ENCODE measurements at places on chromosomes 13 and 19.

DNA sequence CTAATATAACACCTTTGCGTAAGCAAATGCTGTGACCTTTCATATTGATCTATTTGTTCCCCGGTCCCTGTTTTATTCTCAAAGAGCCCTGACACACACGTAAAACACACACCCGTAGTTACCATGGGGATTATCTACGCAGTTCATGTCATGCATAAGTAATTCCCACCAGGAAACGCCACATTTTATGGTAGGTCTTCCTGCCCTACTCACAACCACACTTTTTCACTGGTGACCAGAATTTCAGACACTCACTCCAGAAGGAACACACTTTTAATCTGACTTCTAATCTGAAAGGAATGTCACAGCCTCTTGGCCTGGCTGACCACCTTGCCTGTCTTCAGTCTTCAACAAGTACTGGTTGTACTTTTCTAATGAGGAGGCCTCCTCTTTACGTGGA is 46.8 kb downstream of the SLC7A1 start:
- DNase-seq = no peak

- no peak for DNase-seq
Observed at GRCh38 chr19:27872370-27872769, 1340.6 kb downstream of the UQCRFS1 start.

GRCh38 chr13:39273953-39274738 is 235.9 kb downstream of the NHLRC3 start:
- no peak for DNase-seq

DNA sequence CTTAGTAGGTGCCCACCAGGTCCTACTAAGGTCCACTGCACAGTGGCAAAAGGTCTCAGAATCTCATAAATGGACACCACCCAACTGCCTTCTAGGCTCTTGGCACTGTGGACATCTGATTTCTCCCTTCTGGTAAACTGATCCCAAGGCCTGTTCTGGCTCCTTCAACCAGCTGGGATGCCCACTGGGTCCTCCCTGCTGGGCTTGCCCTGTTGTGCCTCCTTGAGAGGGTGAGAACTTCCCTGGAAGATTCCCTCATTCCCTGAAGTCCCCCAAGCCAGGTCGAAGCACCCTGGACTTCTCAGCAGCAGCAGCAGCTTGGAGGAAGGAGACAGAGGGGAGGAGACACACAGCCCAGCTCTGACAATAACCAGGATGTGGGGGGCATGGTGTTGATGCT is 6.6 kb upstream of the ZNF492 start:
- no peak for DNase-seq

GRCh38 chr19:1503925-1504773 is 8.7 kb downstream of the ADAMTSL5 start:
- no peak for DNase-seq

- no peak for DNase-seq
Observed at GRCh38 chr19:49665036-49665350, 664 bp downstream of the IRF3 start.

- peak; percentile 71 for DNase-seq
Observed at GRCh38 chr13:111944171-111944583, 122.8 kb upstream of the SOX1 start.

GRCh38 chr19:33387351-33388230 is 14.1 kb downstream of the CEBPG start:
- no peak for DNase-seq

DNA sequence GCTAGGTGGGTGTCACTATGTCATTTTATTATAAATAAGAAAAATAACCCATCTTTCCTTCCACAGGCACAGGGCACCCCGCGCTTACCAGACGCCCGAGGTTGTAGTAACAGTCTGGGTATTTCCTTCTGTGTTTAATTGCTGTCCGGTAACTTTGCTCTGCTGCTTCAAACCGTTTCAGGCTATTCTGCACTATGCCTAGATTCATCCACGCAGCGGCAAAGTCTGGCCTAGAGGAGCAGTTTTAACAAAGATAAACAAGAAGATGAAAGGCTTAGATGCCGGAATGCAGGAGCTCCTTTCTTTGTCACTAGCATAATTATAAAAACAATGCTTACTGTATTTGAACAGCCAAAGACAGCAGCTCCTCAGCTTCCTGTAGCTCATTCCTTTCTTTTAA is 36.9 kb upstream of the GGACT start:
- no peak for DNase-seq

GRCh38 chr19:42216653-42217519 is 591 bp downstream of the DEDD2 start:
- peak; percentile 36 for DNase-seq

GRCh38 chr19:1523412-1524286 is at the start of gene PLK5:
TSS of gene PLK5 (plus strand) at chr19:1524077. CDS start at chr19:1526997, 2,920 bp downstream.
- no peak for DNase-seq
